ENCODE measurements at places on chromosomes 1 and 21.

GRCh38 chr1:191992118-191992517 is 166.1 kb upstream of the RGS18 start:
- no peak for DNase-seq

DNA sequence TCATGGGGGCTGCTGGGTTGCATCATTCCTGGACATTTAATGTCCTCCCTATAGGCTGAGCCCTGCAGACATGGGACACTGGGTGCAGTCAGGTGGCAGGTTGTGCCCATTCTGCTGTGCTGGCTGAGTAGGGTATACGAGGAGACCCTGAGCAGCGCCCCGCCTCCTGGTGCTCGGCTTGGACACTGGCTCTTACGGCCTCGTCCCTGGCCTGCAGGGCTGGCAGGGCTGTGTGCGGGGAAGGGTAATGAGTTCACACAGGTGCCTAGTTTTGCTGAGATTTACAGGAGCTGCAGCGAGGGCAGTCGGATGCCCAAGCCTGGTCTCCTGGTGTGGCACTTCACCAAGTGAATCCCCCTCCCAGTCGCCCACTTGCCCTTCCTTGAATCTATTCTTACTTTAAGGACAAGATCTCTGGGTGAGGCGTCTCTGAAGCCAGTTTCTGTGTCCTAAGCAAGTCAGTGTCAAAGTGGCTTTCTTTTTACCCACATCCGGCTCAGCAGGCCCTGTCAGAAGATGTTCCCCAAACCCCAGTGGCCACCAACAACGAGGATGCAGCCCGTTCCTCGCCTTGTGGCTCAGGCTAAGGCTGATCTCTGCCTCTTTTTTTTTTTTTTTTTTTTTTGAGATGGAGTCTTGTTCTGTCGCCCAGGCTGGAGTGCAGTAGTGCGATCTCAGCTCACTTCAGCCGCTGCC is 73.2 kb downstream of the MAN1C1 start:
- DNase-seq: no peak

DNA sequence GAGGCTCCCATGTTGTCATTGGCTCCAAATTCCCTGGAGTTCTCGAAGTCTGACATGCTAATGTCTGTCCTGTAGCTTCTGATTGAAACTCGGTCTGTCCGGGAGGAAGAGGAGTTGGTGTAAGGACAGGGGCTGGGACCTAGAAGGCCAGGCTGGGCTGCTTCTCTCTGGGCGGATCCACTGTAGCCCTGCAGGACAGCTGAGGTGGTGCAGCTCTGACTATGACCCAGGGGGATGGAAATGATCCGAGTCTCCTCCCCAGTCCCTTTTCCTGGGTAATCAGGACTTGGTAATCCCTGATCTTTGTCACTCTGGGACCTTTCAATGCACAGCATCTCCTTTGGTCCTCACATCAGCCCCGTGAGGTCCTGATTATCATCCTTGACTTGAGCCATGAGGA is 10.0 kb upstream of the FCMR start:
- no peak for DNase-seq

DNA sequence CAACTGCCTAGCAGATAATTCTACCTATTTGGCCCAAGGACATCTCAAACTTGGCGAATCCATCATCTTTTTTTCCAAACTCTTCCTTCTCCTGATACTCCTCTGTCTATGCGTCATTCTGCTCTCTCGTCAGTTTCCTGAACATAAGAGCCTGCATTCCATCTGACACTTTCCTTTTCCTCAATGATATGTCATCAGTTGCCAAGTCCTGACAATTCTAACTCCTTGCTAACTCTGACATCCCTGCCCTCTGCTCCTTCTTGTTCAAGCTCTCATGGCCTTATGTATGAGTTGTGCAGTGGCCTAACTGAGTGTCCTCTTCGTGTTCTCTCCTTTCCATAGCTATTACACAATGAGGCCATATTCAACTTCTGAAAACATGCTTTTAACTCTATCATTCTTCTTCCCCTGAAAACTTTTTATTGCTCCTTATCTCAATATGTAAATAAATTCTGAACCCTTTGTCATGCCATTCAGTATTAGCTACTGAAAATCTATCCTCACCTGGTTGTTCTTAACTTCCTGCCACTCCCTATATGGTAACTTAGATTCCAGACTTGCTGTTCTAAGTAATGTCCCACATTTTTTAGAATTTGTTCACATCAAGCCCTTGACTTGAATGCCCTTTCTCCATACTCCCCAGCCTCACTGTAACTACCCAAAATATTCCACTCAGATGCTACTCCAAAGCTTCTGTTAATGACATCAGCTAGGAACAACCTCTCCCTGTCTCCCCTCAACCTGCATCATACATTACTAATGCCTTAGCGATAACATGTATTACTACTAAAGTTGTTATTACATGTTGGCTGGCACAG is 11.5 kb downstream of the PALMD start:
- DNase-seq: no peak

GRCh38 chr1:205590777-205591513 is 40.9 kb downstream of the ELK4 start:
- no peak for DNase-seq

DNA sequence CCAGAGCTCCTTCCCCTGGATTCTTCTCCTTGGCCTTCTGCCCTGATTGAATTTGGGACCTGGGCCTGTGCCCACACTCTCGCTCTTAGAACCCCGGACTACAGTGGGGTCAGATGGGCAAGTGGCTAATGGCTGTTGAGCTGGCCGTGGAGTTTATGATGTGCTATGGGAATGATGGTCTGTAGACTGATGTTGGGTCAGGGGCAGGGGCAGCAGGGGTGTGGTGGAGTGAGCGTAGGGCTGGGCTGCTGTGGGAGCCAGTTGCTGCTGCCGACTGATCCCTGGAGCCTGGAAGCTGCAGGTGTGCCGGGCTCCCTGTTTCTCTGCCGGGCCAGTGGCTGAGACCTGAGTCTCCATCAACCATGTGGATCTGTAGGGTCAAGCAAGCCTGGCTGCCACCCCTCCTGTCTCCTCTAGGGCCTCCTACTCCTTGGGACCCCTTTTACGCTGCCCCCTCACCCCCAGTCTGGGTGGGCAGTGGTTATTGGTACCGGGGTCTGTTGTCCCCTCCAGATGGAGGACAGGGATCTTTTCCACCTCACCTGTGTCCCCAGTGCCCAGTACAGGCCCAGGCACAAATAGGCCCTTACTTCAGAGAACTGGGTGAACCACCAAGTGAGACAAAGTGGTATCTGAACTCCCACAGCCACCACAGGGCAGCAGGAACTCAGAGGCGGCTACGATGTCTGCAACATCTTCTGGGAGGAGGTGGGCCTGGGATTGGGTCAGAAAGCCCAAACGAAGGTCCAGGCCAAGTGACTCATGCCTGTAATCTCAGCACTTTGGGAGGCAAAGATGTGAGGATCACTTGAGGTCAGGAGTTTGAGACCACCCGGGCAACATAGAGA is 5.1 kb downstream of the PODN start:
- no peak for DNase-seq

GRCh38 chr1:61490924-61491323 is 234.0 kb downstream of the TM2D1 start:
- no peak for DNase-seq

DNA sequence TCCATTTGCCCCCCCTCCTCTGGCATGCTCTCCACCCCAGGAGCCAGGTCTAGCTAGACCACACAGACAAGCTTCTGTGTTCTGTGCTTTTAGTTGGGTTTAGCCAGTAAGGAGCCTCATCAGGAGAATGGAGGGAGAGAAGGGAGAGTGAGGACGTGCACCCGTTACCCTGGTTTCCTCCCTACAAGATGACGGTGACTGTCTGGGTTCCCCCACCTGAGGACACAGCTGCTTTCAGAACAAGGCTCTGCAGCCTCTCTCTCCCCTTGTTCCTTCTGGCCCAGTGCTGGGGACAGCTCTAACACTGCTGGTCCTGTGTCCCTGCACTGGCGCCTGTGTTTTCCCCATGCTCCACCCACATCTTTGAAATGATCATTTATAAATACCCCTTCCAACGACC is 184.4 kb upstream of the GALNT2 start:
- DNase-seq: no peak

- no peak for DNase-seq
These were observed 5.1 kb upstream of the ANGPTL1 start for GRCh38 chr1:178875936-178876335.

- peak; percentile 48 for DNase-seq
These were observed 13.4 kb upstream of the NOS1AP start for GRCh38 chr1:162056043-162056442.

DNA sequence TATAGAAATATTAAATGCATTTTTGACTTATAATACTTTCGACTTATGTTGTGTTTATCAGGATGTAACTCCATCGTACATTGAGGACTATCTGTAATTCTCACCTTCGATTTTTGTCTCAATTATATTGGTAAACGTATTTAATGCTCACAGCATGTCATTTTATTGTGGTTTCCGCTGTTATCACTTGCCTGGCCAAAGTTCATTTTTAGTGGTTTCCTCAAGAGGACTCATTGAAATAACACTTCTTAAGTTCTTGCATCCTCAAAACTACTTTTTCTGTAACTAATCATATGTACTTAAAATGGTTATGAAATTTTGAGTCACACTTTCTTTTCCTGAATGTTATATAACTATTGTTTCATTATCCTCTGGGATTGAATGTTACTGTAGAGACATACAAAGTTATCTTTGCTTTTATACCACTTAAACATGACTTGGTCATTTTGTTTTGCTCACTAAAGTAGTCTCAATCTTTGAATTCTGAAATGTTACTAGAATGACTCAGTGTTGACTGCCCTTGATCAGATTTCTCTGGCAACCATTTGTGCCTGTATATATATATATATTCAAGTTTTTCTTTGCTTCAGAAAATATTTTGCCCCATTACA is 289.6 kb upstream of the PROX1 start:
- DNase-seq: no peak

All from right kidney (tissue), 9 donors.